ENCODE measurements at places on chromosomes 13 and 19. TPM values are rescaled to one million over a fixed set of nuclear protein-coding genes. Genes with fewer than 3 reads are reported as not detected.

- DNase-seq, result no peak
Measured at GRCh38 chr13:112643759-112644459, 45.9 kb upstream of the ATP11A start.

SPACA4 gene
- not detected for total RNA-seq

GRCh38 chr13:29934531-29935308 is 84.3 kb upstream of the UBL3 start:
- DNase-seq, result no peak

- DNase-seq, result peak; percentile 99
Measured at GRCh38 chr19:13833330-13834243, 38.3 kb downstream of the ZSWIM4 start.

DNA sequence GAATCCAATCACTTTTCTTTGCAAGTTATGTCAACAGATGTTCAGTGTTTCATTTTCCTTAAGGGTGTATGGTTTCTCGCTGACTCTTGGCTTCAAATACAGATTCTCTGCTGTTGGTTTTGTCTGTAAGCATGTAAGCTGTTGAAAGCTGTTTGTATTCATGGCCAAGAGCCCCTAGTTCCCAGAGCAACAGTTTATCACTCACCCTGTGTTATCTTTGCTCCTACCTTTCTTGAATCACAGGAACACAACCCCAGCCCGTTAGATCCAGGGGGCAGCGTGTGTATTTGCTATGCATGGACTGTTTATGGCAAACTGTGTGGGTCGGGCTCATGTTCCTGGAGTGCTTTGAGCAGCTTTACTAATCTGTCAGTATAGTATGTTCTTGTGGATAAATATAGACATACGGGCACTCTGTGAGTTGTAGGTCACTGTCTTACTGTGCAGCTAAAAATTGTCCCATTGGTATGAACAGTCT is 28.9 kb downstream of the FRY start:
- no peak for DNase-seq

DNA sequence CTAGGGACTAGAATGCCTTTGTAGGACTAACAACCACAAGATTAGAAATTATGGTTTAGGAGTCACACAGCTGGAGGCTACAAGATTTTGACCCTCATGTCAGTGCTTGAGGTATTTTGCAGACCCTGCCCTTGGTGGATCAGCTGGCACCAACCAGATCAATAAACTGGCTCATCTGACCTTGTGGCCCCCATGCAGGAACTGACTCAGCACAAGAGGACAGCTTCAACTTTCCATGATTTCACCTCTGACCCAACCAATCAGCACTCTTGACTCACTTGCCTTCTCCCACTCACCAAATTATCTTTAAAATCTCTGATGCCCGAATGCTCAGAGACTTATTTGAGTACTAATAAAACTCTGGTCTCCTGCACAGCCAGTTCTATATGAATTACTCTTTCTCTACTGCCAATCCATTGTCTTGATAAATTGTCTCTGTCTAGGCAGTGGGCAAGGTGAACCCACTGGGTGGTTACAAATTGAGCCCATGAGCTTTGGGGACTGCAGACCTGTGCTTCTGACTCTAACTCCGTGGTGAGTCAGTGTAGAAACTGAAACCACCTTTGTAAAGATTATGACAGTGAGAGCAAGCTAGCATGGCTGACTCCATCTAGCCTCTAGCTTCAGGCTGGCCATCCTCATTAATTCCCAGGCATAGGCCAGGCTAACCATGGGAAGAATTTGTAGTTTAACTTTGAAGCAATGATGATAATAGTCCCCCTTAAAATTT is 33.9 kb upstream of the CEACAM8 start:
- no peak for DNase-seq

DNA sequence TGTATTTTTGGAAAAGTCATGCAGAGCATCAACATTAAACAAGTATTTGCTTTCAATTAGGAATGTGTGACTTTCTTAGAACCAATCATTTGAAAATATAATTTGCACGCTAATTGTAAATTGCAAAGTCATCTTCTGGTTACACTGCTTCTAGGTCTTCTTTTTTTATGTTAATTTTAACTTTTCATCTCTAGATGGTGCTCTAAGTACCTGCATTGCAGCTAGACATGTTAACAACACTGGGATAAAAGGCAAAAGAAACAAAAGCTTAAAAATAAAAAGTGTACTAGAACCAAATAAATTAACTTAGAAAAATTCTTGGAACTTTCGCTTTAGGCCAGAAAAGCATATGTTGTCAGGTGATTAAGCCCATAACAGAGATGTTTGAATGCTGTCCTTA is 2758.2 kb downstream of the PCDH9 start:
- DNase-seq, result no peak

DNA sequence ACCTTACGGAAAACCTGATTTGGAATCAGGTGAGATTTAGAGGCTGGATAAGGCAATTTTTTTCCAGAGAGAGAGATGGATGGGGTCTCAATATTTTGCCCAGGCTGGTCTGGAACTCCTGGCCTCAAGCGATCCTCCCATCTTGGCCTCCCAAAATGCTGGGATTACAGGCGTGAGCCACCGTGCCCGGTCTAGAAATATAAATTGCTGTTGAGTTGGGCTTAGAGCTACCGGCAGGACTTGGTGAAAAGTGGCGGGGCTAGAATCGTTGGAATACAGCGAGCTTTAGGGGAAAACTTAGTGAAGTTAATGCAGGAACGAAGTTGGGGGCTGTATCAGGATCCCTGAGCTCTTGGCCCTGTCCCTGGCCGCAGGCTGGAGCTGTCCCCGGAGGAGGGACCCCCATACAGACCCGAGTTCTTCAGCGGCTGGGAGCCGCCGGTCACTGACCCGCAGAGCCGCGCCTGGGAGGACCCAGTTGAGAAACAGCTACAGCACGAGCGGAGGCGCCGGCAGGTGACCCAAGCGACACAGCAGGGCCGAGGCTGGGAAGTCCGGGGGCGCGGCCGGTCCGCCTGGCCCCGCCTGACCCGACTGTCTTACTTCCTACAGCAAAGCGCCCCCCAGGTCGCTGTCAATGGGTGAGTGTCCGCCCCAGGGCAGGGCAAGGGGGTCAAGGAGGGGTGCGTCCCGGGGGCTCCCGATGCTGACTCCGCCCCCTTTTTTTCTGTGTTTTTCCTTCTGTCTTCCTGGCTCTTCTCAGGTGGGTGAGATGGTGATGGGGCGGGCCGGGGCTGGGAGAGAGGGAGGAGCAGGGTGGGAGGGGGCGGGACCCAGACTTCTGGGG is 7.6 kb downstream of the EPS8L1 start:
- DNase-seq, result no peak

DNA sequence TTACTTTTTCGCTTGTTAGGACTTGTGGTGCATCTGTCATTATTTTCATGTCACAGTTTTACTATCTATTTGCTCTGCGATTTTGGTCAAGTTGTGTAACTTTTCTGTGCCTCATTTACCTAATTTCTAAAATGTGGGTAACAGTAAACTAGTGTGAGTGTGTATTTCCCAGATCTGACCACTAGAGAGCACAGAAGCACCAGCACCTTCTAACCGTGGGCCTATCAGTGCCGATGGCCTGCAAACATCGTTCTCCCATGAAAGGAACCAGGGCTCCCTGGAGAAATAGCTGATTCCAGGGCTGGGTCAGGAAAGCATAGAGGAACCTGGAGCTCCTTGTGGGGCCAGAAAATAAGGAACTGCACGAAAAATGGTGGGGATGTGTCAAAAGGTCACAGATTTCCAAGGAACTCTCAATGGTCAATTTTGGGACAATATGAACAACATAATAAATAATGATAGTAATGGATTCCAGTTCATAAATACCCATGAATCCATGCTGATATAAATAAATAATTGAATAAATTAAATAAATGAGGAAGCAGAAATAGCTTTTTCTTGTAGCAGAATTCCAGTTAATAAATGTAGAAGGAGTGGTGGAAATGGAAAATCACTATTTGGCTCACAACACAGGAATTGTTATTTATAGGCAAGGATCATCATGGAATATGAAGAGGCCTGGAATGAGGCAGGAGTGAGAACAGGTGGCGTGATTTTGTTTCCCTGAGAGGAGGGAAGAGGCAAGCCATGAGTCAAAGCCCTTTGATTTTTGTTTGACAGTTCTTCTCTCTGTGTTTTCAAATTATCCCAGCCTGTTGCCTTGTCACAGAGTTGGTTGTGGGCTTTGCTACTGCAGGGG is 31.1 kb downstream of the CEACAM8 start:
- peak; percentile 42 for DNase-seq

GJB6 gene
- not detected for total RNA-seq

DNA sequence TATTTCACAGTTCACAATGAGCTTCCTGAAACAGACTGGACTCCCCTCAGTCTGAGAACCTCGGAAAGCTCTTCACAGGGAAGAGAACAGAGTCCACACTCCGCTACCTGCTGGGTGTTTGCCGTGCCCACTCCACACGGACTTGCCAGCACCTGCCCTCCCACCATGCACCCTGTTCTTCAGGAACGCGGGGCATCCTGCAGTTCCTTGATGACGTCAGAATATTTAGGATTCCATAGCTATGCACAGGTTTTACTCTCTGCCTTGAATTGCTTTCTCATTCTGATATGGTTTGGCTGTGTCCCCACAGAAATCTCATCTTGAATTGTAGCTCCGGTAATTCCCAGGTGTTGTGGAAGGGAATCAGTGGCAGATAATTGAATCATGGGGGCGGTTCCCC is 74.4 kb upstream of the FARP1 start:
- DNase-seq, result no peak

GRCh38 chr13:104466016-104466415 is 1399.8 kb upstream of the SLC10A2 start:
- DNase-seq, result no peak

DNA sequence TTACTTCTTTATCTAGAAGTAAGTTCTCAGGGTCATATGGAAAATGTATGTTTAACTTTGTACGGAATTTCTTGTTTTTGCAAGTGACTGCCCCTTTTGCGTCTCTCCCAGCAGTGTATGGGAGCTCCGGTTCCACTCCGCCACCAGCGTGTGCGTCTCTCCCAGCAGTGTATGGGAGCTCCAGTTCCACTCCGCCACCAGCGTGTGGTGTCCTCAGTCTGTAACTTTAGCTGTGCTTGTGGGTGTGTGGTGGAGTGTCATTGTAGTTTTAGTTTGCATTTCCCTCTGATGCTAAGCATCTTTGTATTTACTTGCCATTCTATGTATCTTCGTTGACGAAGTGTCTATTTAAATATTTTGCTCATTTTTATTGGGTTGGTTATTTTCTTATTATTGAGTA is 2.4 kb downstream of the CUL4A start:
- DNase-seq, result peak; percentile 16

All from MG63 (cell line).